ENCODE measurements at places on chromosomes 3 and 15. TPM values are rescaled to one million over a fixed set of nuclear protein-coding genes. Genes with fewer than 3 reads are reported as not detected.

DNA sequence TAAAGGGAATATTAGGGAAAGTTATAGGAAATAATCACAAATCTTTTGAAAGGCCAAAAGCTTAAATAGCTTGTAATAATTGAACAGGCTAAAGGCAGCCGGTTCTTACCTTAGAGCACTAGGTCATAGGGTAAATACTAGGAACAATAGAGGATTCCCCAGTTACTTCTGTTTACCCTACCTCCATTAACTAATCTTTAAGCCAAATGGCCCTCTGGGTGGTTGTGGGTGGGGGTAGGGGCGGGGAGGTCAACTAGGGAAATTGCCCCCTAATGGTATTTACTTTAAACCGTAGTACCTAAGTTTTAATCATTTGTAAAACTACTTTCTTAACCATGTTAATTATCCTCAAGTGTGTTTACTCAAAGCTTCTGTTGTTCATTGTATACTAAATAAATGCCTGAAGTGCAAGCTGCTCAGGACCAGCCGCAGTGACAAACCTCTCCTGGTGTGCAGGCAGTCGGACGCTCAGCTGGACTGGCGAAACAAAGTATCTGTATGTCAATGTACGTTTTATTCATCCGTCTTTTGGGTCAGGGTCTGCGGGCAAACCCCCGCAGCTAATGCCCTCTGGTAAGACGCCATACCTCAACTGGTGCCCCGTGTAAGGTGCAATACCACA lies 18.9 kb downstream of the MAGEL2 start:
- no peak for DNase-seq

- DNase-seq, result no peak
These were observed 67.7 kb downstream of the FOXP1 start for GRCh38 chr3:71515636-71516365.

Gene SERPINI2
- not detected for total RNA-seq

DNA sequence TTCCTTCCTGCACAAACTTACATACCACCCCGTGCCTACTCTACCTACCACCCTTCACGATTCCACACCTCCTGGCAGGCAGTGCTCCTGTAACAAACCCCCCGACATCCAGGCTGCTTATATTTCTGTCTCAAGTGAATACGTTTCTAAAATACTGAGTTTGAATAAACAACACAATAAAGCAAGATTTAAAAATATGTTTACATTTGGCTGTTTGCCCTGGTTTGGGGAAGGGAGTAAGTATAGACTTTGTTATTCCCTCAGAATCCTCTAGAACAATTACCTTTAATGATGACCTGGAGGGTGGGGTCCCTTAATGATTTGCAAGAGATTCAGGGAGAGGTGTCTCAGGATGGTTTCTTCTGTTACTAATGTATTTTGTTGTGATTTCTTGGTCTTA lies 402.6 kb upstream of the TBL1XR1 start:
- DNase-seq, result no peak

Gene VIPR1
- 26.9 TPM for total RNA-seq

GRCh38 chr15:91039996-91040395 lies 17.6 kb upstream of the VPS33B start:
- DNase-seq, result no peak

DNA sequence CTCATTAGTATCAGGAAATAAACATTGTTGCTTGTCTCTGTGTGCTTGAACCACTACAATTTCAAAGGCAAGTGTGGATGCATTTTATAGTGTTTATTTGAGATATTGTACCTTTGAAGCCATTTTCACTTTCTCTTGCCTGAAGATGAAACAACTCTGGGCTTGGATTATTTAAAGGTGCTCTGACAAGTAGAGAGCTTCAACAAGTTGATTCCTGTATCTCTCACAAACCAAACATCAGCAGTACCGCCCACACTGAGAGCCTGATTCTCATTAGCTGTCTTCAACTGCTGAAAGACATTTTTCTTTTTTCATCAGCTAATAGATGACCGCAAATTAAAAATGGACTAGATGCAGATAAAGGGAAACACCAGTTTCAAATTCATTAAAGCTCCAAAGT lies 806 bp upstream of the CERS3 start:
- DNase-seq, result no peak

Gene NAA50
- total RNA-seq, result 91.0 TPM

DNA sequence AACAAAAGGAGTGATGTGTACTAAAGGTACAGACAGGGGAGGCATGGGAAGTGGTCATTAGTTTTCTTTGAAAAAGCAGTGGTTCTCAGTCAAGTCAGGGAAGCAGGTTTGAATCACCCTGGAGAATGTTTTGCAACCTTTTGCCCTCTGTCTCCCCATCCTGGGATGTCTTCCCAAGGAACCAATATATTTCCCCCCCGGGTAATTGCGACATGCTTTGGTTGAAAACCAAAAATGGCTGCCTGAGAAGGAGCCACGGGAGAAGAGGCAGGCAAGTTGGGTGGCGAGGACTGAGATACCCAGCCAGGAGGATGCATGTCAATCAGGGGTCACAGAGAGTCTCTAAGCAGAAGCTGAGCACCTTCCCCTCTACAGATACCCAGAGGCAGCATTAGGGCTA lies 20.2 kb upstream of the PPP1R2 start:
- no peak for DNase-seq

Gene SCAANT1
- not detected for total RNA-seq

- no peak for DNase-seq
These were observed 26.6 kb upstream of the PLAAT1 start for GRCh38 chr3:193214445-193214844.

Gene KLF15
- 0.22 TPM for total RNA-seq

Gene POTEB
- total RNA-seq, result not detected

- DNase-seq, result no peak
These were observed 291.8 kb downstream of the EDEM1 start for GRCh38 chr3:5479229-5479799.

Gene TGM5
- 0.11 TPM for total RNA-seq

- DNase-seq, result no peak
These were observed 213.9 kb upstream of the SLC2A2 start for GRCh38 chr3:171240504-171240835.

DNA sequence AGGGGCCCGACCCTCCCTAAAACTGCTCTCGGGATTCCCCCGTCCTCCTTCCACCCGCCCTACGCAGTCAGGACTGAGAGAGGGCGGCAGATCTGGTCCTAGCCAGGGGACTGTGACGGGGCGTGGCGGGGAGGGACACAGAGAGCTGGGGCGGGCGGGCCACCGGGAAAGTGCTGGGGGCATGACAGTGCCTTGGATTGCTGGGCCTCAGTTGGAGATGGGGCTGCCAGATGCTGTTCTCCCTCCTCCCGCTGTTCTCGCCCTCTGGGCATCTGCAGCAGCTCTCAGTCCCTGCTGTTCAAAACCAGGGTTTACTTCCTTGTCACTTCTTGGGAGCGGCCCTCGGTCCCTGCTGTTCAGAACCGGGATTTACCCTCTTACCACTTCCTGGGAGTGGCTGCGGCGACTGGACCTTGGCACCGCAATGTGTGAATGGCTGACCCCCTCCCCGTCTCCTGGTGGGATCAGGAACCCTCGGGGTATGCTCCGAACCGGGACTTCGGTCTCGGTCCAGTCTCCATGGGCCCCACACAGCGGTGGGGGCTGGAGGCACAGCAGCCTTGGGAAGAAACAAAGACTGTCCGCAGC lies 1.8 kb upstream of the RPP25 start:
- no peak for DNase-seq

DNA sequence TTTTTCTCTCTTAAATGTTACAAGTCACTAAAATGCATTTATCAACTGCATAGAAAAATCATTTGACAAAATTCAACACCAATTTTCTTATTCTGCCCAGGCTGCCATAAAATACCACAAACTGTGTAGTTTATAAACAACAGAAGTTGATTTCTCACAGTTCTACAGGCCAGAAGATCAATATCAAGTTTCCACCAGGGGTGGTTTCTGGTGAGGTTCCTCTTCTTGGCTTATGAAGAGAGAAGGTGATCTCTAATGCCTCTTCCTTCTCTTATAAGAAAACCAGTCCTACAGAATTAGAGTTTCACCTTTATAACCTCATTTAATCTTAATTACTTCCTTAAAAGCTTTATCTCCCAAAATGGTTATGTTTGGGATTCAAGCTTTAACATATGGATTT lies 10.9 kb upstream of the CD200R1L start:
- no peak for DNase-seq

Gene CLDN11
- not detected for total RNA-seq

DNA sequence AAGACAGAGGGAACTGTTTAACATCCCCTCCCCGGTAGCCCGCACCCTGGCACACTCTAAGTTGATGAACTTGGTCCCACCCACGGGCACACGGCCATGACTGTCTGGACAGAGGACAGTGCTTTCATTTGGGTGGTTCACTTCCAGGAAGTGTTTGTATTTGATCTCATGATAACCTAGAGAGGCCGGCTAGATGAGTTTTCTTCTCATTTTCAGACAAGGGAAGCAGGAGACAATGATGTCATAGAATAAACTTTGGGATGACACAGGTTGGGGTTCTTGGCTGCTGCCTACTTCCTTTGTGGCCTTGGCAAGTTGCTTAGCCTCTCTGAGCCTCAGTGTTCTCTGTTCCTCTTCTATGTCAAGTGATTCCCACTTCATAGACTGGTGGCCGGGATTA lies 16.1 kb upstream of the LYSMD4 start:
- DNase-seq, result no peak

Gene KIF15
- 39.8 TPM for total RNA-seq

Gene PTPRG
- total RNA-seq, result not detected

Gene PRKCI
- 23.7 TPM for total RNA-seq

DNA sequence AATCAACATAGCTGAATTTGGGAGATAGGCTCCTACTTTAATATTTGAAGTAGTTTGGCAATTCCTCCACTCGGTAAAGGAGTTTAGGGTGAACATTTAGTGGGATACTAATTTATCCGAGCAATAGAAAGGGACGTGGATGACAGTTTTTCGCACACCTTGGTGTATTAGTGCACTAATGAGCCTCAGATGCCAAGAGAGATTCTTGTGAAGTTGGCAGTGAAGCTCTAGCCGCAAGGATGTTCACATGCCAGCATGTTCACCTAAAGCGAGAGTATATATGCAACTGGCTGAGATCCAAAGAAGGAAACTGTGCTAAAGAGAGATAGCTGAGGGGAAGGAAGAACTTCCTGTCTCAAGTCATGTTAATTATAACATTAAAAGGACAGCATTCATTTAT lies 58.5 kb downstream of the TGFBR2 start:
- DNase-seq, result no peak

DNA sequence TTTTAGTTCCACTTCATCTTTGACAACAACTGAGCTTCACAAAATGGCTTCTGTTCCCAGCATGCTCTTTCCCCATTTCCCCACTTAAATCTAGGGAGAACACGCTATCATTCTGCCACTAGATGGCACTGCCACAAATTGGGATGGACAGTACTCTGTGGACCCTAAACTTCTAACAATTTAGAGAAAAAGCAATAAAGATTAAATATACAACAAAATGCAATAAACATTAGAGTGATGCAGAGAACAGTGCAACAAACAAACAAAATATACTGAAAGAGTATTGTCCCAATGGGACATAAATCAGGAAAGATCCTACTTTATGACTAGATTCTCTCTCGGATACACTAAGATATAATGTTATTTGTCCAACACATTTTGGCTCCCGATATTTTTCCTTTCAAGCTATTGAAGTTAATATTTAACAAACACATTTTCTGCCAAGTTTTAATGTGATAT lies 169.7 kb upstream of the TMCO5A start:
- DNase-seq, result no peak

GRCh38 chr15:41967506-41968206 lies 4.7 kb downstream of the EHD4 start:
- DNase-seq, result no peak

GRCh38 chr3:143707848-143708247 lies 140.4 kb downstream of the SLC9A9 start:
- DNase-seq, result no peak

- DNase-seq, result no peak
These were observed 182.0 kb downstream of the FGF12 start for GRCh38 chr3:192545333-192545732.

DNA sequence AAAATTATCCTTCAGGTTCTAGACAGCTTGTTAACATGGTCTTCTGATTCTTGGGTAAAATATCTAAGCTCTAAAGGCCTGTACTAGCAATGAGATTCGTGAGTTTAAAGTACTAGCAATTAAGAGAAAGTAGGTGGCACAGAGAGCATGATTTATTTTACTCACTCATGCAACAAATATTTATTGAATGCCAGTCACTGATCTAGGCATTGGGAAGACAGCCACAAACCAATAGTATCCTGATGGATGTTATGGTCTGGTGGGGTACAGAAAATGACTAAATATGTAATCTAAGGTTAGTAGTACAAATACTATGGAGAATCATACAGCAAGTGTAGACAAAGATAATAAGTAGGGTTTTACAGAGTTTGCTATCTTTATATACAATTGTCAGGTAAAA lies 751.3 kb downstream of the ZNF385D start:
- no peak for DNase-seq

- DNase-seq, result no peak
These were observed 17.9 kb downstream of the CP start for GRCh38 chr3:149203758-149204157.

- DNase-seq, result no peak
These were observed 8.2 kb downstream of the RUBCN start for GRCh38 chr3:197728487-197728886.

Gene ALPK3
- total RNA-seq, result 0.28 TPM

Data from activated naive CD8-positive, alpha-beta T cell treated with anti-CD3 and anti-CD28 coated beads, Interleukin-2, amount 10 ng/mL, durations not matched to agents 7 days and 5 days (primary cell).